HT-29 (cell line): ENCODE measurements at places on chromosomes 1 and 21. TPM values are rescaled to one million over a fixed set of nuclear protein-coding genes. Genes with fewer than 3 reads are reported as not detected.

GRCh38 chr1:17192394-17193221 lies 12.3 kb upstream of the PADI1 start:
- DNase-seq: no peak

- DNase-seq: no peak
Measured at GRCh38 chr1:175665616-175666015, 77.8 kb downstream of the TNR start.

GRCh38 chr1:199122532-199123311 lies 483.9 kb downstream of the PTPRC start:
- DNase-seq: no peak

FCAMR gene
- 0.03 and 0.18 TPM in 2 replicates for total RNA-seq

GRCh38 chr1:39701049-39701439 lies 9.8 kb upstream of the HPCAL4 start:
- no peak for DNase-seq

GRCh38 chr1:153346077-153346723 lies 2.4 kb downstream of the PGLYRP4 start:
- no peak for DNase-seq

SLC44A5 gene
- total RNA-seq: 2.8 and 3.3 TPM in 2 replicates

MARK1 gene
- not detected in 2 replicates for total RNA-seq

DNA sequence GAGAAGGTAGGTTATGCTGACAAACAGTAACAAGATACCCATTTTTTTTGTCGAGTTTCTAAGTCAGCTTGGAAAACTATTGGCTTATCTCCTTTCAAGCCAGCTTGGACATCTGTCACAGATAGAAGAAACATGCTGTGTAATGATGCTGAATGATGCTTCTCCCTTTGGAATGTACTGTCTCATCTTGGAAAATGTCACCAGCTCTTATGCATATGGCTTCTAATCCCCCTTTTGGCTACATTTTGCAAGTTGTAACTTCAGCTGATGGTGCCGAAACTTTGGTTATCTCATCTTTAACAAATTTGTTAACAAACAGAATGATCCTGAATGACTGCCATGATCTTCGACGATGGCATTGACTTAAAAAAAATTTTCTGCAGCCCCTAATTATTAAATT lies 68.8 kb upstream of the ST6GALNAC3 start:
- DNase-seq: no peak

GRCh38 chr1:214859647-214860046 lies 222.9 kb upstream of the KCNK2 start:
- DNase-seq: no peak

DNA sequence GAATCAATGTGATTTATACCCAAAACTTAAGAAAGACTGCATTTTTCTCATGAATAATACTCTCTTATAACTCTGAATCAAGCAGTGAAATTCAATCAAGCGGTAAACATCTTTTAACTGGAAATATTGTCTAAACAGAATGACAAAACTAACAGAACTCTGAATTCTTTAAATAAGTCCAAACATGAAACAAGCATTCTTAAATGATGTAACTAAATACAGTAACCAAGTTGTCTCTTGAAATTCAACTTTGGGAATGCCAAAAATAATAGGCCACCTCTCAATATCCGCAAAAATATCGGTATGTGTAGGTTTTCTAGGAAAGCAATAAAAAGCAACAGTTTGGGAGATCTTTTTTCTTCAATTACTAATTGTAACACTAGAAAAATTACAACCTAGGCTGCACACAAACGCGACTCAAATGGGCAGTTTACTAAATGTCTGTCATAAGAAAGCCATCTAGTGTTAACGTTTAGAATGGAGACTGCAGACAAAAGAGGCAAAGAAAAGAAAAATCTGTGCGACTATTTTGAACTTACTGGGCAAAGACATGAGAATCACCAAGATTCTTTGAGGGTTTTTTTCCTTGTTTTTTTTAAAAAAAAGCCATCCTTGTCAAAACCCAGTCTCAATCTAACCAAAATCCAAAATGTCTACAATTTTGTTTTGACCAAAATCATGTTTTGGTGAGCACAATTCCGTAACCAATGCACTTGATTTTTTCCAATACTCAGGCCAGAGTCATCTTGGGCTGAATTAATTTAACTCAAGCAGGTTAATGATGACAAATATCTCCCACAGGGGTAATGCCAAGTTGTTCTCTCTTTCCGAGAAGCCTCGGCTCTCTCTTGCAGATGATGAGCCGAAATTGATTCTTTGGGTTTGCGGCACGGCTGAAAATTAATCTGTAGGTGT lies 1.3 kb downstream of the SIPA1L2 start:
- DNase-seq: peak; percentile 39

GRCh38 chr1:161784968-161785367 lies 18.8 kb downstream of the ATF6 start:
- no peak for DNase-seq

DNA sequence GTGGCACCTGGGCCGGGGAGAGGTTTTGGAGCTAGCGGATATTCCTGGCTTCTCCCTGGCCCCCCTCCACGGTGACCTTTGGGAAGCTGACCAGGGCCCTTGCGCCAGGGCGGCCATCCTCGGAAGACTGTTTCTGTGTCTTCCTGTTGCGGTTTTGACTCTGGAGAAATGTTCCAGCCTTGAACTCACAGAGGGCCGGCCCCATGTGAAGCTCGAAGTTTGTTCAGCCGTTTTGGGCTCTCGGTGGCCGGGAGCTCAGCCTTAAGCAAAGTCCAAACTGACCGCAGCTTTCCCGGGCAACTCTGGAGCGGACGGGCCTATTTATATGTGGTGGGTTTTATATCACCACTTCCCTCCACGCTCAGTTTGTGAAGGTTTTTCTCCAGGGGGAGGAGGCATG lies 17.0 kb upstream of the WNT4 start:
- DNase-seq: no peak

SPRR3 gene
- 0.10 and 0.20 TPM in 2 replicates for total RNA-seq

KDF1 gene
- 47.1 and 48.7 TPM in 2 replicates for total RNA-seq

GRCh38 chr1:225870911-225871310 lies 11.3 kb downstream of the TMEM63A start:
- DNase-seq: no peak

GRCh38 chr1:78223417-78224215 lies 177.8 kb downstream of the GIPC2 start:
- DNase-seq: no peak

GRCh38 chr1:184974056-184974836 lies at the start of gene NIBAN1:
Gene NIBAN1 (minus strand): TSS chr1:184974508. CDS start chr1:184974356, 152 bp downstream.
- DNase-seq: peak; percentile 26

CLCA1 gene
- total RNA-seq: not detected in 2 replicates

LMX1A gene
- total RNA-seq: not detected in 2 replicates

CDA gene
- 1.7 and 3.2 TPM in 2 replicates for total RNA-seq

RAB7B gene
- total RNA-seq: 9.0 and 10.5 TPM in 2 replicates

DNA sequence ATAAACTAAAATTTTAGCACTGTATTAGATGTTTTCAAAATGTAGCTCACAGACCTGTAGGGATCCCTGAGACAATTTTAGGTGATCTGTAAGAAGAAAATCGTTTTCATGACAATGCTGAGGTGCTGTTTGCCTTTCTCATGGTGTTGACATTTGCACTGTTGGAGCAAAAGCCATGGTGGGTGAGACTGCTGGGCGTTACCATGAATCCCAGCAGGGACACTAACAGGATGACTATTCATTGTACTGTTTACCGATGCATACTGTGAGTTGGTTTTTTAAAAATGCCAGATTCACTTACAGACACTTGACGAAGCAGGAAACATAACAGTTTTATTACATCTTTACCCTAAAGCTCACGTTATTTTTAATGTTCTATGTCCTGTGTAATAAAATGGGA lies 468.5 kb downstream of the PCP4 start:
- no peak for DNase-seq

DNA sequence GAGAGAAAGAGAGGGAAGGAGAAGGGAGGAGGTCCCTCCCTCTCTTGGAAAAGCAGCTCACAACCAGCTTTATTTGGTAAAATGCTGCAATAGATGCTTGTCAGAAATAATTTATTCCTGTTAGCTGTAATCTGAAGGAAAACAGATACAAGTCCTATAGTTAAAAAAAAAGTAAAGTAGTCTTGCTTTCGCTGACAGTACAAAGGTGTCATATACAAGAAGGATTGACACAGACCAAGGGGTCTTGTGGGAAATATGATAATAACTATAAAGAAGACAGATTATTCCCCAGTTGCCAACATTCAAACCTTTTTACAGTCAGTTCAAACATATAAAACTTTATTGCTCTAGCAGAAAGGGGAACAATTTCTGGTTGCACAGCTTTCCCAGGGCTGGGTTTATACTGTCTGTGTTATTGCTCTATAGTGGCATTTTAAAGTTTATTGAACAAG lies 145.0 kb downstream of the PBX1 start:
- no peak for DNase-seq

AVPR1B gene
- total RNA-seq: not detected in 2 replicates

DNA sequence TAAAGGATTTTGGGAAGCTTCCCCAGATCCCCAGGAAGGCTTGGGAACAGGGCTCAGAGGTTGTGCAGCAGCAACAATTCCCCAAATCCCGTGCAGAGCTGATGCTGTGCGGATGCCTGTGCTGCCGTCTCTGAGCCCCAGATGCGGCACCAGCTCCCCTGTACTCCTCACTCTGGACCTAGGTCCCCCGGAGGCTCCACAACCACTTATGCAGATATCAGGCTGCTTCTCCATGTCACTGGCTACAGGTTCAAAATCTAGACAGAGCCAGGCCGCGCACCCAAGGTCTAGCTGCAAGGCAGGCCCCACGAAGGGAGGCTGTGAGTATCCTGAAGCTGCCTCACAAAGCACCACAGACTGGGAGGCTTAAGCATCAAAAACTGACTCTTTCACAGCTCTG lies 81.6 kb downstream of the PDE9A start:
- DNase-seq: no peak

DNA sequence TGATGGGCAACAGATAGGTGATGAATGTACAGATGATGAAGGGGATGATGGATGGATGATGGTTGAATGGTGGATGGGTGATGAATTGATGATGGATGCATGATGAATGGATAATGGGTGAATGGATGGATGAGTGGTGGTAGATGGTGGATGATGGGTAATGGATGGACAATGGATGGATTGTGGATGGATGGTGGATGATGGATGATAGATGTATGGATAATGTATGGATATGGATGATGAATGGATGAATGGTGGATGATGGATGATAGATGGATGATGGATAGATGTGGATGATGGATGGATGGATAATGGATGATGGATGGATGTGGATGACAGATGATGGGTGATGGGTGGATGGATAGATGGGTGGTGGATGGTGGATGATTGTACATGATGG lies 35.7 kb downstream of the WNT3A start:
- DNase-seq: no peak

DNA sequence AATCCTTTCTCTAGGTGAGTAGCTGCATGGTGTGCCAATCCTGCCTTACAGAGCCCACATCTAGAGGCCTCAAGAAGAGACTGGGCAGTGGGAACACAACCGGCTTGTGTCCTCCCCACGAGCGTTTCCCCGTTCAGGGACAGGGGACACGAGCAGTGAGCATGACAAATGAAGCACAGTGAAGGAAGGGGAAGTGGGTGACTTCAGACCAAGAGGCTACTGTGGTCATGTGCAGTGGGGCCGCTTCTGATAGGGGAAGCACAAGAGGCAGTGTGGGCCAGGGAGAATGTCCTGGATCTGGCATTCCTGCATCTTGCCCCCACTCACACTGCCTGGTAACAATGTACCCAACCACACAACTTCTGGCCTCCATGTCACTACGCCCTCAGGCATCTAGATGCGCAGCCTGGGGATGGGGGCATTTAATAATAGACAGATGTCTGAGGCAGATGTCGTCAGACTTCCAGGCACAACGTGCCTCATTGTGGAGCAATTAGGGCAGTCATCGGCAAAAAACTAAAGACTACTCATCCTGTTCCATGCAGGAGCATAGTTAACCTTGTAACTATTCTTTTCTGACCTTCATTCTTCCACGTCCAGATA lies 155.6 kb upstream of the NBPF11 start:
- DNase-seq: no peak

DNA sequence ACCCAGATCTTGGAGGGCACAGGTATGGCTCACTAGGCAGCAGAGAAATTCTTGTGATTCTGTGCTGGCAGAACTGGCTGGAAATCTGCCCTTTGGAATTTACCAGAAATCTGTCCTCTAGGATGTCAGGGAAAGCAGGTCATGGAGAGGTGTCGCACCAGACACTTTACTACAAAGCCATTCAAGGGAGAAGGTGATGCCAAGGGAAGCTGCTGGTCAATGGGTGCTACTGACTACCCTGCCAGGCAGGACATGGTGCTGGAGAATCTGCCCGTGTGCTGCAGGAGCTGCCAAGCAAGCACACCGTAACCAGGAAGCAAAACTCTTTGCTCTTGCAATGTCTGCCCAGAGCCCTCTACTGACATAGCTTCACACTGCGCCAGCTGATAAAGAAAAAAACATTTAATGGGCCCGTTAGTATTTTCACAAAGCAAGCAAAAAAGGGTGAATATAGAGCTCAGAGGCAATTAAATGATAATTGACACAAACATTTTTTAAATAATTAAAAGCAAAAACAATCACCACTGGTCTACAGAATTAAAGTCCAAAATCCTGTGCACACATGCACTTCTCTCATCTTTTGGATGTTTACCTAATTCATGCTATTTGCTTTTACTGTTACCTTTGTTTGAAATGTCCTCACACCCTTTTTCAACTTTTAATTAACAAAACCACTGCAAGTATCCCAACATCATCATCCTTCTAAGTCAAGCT lies 7.2 kb upstream of the FBXO28 start:
- DNase-seq: peak; percentile 71

SHE gene
- not detected in 2 replicates for total RNA-seq

GRCh38 chr1:225881081-225881958 lies 860 bp downstream of the TMEM63A start:
- DNase-seq: peak; percentile 77

PROK1 gene
- total RNA-seq: not detected in 2 replicates

CHTOP gene
- 63.7 and 69.4 TPM in 2 replicates for total RNA-seq

- no peak for DNase-seq
Measured at GRCh38 chr21:44466996-44467858, 11.9 kb downstream of the LRRC3 start.

EEIG2 gene
- 2.1 and 3.1 TPM in 2 replicates for total RNA-seq

- DNase-seq: no peak
Measured at GRCh38 chr1:14254251-14254650, 344.2 kb upstream of the KAZN start.

TNFRSF1B gene
- 0.08 TPM in 1 of 2 replicates, not detected in the other for total RNA-seq

ADORA1 gene
- 0.89 TPM in 1 of 2 replicates, not detected in the other for total RNA-seq

- DNase-seq: no peak
Measured at GRCh38 chr1:24299901-24300300, 19.3 kb upstream of the GRHL3 start.

GRCh38 chr1:165828103-165828668 lies 772 bp downstream of the UCK2 start:
- peak; percentile 68 for DNase-seq
